Stimulated activated CD4-positive, alpha-beta T cell treated with anti-CD3 and anti-CD28 coated beads, Interleukin-1b, Interleukin-23, amount 100 ng/mL, for 4 hours (primary cell): ENCODE measurements at places on chromosomes 6 and 20.

GRCh38 chr20:356745-357144 lies 9.8 kb downstream of the NRSN2 start:
- DNase-seq = no peak

GRCh38 chr20:21126581-21126870 lies 644 bp downstream of the KIZ start:
- no peak for DNase-seq

- no peak for DNase-seq
Observed at GRCh38 chr20:24702501-24703283, 233.3 kb downstream of the SYNDIG1 start.

- no peak for DNase-seq
Observed at GRCh38 chr6:75775219-75775618, 26.2 kb downstream of the MYO6 start.

- DNase-seq = no peak
Observed at GRCh38 chr6:37123957-37124729, 45.8 kb upstream of the PIM1 start.

DNA sequence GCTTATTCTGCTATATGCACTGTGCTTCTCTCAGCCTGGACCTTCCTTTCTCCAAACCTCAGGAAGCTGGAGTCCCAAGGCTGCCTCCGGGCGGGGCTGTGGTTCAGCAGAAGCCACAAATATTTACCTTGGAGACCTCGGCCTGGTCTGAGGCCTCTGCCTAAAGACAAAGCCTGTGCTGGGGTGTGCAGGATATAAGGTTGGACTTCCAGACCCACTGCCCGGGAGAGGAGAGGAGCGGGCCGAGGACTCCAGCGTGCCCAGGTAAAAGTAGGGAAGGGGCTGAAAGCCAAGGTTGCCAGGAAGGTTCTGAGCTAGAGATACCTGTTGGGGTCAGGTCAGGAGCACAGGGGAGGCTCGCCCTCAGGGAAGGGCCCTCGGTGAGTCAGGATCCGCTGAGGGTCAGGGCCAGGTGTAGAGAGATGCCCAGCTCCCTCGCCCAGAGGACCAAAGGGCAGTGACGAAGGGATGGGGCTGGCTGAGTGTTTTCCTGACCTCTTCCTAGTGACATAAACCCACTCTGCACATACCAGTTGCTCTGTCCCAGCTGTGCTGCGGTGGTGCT lies at the start of gene BPIFB1:
BPIFB1 (plus strand) TSS at position 224 of the 565 bp plus-strand sequence. CDS start 2,860 bp downstream, outside the sequence.
- no peak for DNase-seq

GRCh38 chr6:7916959-7917358 lies 6.4 kb upstream of the TXNDC5 start:
- DNase-seq = no peak

DNA sequence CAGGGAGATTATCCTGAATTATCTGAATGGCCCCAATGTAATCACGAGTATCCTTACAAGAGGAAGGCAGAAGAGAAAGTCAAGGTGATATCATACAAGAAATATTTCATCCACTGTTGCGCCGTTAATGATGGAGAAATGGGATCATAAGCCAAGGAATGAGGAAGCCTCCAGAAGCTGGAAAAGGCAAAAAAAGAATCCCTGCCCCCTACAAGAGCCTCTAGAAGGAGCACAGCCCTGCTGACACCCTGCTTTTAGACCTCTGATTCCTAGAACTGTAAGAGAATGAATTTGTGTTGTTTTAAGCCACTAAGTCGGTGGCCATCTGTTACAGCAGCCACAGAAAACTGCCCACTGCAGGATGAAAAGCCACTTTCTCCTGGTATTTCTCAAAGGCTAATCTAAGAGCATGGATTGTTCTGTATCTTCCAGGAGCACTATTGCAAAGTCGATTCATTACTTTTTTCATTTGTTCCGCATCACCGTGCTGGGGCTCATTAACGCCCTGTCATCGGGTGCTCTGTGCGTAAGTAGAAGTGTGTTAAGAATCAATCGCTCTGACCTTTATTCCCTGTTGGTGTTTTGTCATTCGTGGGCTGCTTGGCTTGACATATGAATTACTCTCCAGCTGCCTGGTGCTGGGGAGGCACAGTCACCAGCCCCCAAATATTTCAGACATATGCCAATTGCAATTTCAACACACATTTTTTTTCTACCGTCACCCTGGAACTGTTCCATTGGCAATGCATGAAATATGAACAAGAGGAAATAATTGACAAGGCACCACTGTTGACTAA lies 117.0 kb downstream of the PCSK2 start:
- DNase-seq = no peak

GRCh38 chr20:15949391-15949790 lies 623.9 kb downstream of the KIF16B start:
- no peak for DNase-seq

DNA sequence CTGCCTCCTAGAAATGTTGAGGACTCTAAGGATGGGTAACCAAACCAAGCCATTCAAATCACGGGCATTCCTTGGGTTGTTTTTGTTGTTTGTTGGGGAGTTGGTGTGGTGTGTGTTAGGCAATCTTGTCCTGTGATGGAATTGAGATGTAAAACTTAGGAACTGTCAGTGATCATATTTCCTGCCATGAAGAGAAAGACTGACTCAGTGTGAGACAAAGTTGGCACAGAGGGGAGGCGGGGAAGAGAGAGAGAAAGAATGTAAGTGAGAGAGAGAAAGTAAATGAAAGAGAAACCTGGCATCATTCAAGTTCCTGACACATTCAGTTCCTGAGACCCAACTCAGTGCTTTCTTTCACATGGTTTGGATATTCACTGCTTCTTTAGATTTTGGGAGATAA lies 21.6 kb upstream of the FBXO30 start:
- no peak for DNase-seq

DNA sequence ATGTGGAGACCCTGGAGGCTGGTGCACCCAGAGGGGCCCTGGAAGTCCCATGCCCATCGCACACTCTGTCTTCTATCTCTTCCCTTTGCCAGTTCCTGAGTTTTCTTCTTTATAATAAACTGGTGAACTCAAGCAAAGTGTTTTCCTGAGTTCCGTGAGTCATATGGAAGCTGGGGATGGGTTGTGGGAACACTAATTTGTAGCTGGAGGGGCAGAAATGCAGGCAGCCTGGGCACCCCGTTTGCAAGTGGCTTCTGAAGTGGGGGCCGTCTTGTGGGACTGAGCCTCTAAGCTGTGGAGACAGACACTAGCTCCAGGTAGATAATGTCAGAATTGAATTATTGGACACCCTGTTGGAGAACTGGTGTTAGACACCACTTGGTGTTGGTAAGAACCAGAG lies 3.2 kb upstream of the PPP1R3G start:
- DNase-seq = no peak

DNA sequence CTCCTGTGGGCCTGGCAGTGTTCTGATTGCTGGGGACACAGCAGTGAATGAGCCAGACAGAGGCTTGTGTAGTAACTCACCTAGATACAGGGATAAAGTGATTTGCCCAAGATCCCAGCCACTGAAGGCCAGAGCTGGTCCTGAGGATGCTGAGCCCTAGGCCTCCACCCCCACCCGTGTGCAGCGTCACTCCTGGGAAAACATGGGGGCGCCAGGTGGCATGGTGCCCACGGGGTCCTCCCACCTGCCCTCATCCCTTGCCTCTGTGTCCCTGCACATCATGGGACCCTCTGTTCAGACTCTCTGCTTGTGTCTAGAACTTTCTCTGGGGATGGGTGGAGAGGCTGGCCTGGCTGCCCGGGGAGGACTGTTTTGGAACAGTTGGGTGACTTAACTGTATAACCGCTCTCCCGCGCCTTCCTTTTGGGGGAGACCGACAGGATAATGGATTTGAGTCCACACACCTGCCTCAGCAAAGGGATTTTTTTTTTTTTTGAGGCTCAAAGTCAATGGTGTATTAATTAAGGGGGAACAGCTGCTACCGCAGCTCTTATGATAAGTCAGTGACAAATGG lies 19.6 kb downstream of the LEMD2 start:
- DNase-seq = no peak
